ENCODE measurements at places on chromosomes 5 and 9.

- DNase-seq: no peak
Measured at GRCh38 chr5:20347334-20347733, 359.3 kb upstream of the CDH18 start.

DNA sequence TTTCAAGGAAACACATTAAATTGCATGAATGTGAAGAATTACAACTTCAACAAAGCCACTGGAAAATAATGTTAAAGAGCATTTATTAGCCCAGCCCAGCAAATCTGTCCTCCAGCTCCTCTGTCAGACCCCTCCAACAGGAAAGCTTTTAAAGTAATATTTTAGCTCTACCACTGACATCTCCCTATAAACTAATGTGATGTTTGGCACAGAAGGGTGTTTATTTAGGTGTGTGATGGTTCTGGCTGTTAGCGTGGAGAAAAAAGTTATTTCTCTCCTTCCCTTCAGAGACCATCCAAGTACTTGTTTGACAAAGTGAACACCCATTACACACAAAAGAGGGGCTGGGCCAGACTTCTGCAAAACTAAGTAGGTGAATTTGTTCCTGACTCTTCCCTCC lies 111.9 kb upstream of the TARS1 start:
- DNase-seq: no peak

GRCh38 chr9:123590499-123590898 lies 234.5 kb downstream of the CRB2 start:
- DNase-seq: no peak

DNA sequence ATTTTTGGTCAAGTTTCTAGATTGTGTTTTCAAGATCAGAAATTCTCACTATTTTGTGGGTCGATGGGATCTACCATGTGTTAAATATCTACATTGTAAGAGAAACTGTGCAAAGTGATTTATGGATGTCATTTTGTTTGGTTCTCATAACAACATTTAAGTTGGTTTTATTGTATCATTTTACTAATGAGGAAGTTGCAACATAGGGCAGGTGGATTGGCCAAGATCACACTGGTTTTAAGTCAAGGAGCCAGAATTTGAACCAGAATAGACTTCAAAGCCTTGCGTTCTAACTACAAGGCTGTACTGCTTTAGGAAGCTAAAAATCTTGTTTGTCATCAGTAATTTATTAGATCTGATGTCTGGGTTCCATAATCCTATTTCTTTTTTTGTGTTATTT lies 23.4 kb downstream of the SH3TC2 start:
- no peak for DNase-seq

DNA sequence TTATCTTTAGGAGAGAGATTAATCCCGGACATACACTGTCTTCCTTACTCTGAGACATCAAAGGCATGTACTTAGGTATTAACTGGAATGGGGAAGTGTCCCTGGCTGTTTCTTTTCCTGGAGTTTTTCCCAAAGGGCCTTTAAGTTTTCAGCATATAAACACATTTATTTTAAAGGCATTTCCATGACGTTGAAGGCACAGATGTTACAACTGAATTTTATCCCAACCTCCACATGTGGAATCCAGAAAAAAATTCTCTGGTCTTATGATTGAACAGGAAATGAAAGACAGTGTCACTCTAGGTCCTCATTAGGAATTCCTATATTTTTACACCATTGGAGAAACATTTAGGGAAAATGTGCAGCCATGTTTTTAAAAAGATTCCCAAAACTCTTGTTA lies 41.6 kb upstream of the SHOC1 start:
- DNase-seq: no peak

GRCh38 chr9:23842565-23843129 lies 16.6 kb upstream of the ELAVL2 start:
- DNase-seq: no peak

DNA sequence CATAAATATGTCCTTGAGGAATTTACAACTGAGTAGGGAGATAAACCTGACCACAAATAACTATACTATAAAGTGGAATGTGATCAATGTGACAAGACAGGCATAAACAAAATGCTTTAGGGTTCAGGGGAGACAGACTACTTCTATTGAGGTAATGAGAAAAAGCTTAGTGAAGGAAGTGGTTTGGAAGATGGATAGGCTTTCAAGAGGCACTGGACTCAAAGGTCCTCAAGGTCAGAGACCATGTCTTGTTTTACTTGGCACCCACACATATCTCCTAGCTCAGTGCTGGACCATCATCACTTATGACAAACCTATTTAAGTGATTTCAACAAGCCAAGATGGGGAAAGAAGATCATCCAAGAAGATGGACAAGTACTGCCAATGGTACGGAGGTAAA lies 257.8 kb downstream of the BNC2 start:
- no peak for DNase-seq

DNA sequence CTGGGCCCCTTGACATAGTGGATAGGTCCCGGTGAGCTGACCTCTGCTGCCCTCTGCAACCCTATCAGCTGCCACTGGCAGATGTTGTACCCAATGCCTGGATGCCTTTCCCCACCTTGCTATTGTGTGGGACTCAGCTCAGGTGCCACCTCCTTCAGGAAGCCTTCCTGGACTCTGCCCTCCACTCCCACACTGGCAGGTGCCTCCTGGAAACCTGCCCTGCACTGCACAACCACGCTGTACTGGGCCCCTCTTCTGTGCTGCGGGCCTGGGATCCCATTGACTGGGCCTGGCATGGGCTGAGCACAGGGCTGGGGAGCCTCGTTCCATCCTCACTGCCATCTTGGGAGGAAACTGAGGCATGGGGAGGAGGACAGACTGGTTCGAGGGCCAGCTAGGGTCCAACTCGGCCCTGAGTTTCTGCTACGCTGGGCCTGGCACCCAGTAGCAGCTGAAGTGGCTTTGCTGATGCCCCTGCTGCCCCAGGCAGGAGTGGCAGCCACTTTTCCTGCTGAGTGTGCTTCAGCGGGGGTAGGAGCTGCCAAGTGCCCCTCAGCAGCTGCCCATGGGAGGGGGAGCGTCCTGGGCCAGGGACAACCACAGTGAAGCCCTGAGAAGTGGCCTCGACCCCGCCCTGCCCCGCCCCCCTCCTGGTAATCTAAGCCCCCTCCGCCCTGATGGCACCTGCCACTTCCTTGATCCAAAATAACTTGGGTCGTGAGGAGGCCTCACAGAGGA lies 1.3 kb downstream of the AK1 start:
- DNase-seq: no peak

GRCh38 chr5:159519365-159519764 lies 189.1 kb upstream of the IL12B start:
- DNase-seq: no peak

DNA sequence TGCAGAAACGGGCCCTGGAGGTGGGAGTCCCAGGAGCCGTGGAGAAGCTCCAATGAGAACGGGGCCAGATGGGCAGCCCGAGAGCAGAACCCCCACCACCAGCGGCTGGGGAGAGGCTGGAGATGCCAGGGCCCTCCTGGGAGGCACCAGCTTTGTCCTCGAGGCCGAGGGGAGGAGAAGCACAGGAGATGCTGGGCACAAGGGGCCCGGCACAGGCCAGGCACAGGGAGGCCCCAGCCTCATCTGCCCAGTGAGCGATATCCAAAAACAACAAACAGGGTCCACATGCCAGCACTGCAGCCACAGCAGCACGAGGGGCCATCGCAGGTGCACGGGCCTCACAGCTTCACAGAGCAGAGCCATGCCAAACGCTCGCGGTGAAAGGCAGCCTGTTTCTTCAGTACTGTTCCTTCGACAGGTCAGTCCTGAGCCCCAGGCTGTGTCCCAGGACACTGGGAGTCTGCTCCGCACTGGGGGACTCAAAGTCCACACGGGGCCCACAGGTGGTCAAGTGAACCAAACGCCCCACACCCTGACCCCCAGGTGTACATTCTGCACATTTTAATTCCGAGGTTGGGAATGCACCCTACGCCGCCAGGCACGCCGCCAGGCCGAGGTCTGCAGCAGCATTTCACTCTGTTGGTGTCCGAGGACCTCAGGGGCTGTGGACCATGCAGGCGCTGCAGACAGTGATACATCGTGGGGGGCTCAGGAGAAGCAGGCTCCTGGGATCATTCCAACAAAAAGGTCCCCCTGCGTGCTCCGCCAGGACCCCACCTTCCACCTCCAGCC lies 9.5 kb downstream of the LPCAT1 start:
- DNase-seq: no peak

- DNase-seq: no peak
Measured at GRCh38 chr9:9620736-9621135, 992.1 kb downstream of the PTPRD start.

DNA sequence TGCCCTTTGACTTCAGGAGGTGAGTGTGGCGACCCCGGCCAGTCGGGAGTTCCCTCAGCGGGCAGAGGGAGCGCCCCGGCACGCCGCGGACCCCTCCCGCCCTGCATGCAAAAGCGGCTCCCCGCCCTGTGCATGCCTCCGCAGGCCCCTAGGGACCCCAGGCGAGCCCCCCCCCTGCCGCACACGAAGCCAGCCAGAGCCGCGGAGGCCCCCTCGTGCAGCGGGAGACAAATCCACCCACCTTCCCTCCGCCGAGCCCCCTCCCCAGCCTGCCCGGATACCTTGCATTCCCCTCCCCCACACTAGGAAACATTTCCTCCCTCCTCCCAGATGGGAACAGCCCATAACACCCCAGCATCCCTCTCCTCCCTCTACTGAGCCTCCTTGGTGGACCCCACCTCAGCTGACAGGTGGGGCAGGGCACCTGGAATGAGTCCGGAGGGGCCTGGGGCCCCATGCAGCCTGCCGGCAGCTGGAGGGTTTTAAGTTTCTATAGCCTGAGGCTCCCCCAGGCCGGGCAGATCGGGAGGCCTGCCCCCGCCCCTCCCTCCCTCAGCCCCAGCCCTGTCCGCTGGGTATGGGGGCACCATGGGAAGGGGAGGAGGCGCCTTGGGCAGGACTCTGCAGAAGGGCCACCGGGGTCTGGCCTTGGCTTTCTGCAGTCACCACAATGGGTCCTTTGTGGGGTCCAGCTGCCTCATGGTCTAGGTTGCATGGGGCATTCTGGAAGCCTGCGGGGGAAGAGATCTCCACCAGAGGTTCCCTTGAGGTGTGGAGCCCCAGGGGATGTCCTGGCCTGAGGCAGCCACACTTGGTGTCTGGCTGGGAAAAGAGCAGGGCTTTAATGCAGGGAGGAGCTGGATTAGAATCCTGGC lies 601 bp downstream of the ERGIC1 start:
- no peak for DNase-seq

- no peak for DNase-seq
Measured at GRCh38 chr9:112870556-112870955, 20.1 kb downstream of the SLC46A2 start.

GRCh38 chr9:76560481-76560922 lies 101.5 kb downstream of the GCNT1 start:
- peak; percentile 38 for DNase-seq

DNA sequence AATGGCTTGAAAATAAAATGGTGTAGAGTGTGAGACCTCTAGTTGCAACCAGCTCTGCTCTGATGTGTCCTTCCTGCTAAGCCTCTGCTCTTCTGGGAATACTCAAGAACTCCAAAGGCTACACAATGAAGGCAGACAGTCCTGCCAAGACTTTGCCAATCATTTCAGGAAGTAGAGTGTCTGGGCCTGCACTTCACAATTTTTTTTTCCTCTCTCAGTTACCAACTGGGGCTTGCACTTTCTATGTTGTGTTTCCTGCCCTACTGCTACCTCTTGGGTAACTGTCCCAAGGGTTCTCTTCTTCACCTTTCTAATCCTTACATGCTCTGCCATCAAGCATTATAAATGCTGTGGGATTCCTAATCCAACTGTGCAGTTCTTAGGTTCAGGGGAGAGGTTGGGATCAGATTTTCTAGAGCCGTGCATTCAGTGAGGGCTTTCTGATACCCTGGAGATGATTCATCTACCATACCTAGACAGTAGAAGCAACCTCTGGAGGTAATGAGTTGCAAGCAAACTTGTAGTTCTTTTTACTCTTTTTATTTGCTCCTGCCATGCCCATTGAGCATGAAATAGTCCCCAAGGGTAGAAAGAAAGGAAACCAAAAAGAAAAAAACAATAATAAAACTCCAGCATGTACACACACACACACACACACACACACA lies 365.9 kb downstream of the MLLT3 start:
- DNase-seq: no peak

GRCh38 chr5:180829726-180830125 lies 27.1 kb upstream of the MGAT1 start:
- DNase-seq: no peak

- DNase-seq: no peak
Measured at GRCh38 chr9:122812736-122813135, 12.8 kb downstream of the OR1K1 start.

- DNase-seq: no peak
Measured at GRCh38 chr9:93005876-93006275, 52.6 kb upstream of the SUSD3 start.

- peak; percentile 70 for DNase-seq
Measured at GRCh38 chr9:107650321-107650720, 160.8 kb upstream of the KLF4 start.

DNA sequence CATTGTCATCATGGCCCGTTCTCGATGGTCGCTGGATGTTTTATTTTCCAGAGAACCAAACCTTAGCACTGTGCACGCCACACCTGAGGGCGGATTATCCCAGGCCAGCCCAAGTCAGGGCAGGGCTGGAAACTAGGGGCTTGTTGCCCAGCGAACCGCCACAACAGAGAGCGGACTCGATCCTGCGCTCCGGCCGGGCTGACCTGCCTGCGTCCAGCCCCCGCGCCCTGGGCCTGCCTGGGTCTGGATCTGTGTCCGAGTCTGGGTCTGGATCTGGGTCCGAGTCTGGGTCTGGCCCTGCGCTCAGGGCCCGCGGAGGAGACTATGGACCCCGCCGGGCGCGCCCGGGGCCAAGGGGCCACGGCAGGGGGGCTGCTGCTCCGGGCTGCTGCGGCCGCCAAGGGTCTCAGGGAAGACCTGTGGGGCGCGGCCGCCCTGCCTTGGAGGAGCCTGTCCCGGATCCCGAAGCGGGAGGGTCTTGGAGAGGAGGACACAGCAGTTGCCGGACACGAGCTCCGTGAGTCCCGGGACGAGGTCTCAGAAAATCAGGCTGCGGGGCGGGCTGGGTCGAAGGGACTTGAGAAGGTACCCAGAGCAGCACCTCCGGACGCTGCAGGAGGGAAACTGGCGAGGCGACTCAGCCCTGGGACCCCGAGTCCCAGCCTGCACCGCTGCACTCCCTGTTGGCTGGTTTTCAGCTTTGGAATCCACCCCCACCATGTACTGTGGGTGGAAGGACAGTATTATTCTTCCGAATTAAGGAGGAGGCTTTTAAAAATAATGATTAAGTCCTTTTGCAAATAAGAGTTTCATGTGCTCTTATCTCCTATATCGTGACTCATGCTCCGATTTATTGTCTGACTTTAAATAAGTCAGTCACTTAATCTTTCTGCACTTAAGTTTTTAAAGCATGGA lies at the start of gene ANKDD1B:
ANKDD1B (plus strand) TSS at position 143 of the 915 bp plus-strand sequence; CDS start at position 325, 182 bp downstream.
- peak; percentile 21 for DNase-seq

- DNase-seq: no peak
Measured at GRCh38 chr5:151113651-151114050, 32.8 kb upstream of the TNIP1 start.

DNA sequence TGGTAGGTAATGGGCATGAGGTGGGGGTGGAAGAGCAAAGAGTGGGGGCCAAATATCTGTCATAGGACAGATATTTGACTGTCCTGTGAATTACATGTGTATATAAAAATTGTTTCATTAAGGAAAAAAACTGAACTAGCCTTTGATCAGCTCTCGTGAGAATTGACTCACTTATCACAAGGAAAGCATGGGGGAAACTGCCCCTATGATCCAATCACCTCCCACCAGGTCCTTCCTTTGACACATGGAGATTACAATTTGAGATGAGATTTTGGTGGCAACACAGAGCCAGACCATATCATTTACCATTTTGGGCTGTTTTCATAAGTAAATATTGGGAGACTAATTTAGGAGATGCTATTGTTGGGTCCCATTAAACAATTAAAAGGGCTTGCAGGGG lies 63.2 kb upstream of the FYB1 start:
- no peak for DNase-seq

GRCh38 chr5:143527808-143528207 lies 124.3 kb upstream of the NR3C1 start:
- peak; percentile 15 for DNase-seq

GRCh38 chr5:149417711-149418368 lies 38.7 kb upstream of the IL17B start:
- DNase-seq: no peak

Measured in AG08395 (cell line).